ENCODE measurements at places on chromosomes 2 and 18.

GRCh38 chr2:54588244-54588899 is 132.2 kb downstream of the SPTBN1 start:
- DNase-seq, result no peak

DNA sequence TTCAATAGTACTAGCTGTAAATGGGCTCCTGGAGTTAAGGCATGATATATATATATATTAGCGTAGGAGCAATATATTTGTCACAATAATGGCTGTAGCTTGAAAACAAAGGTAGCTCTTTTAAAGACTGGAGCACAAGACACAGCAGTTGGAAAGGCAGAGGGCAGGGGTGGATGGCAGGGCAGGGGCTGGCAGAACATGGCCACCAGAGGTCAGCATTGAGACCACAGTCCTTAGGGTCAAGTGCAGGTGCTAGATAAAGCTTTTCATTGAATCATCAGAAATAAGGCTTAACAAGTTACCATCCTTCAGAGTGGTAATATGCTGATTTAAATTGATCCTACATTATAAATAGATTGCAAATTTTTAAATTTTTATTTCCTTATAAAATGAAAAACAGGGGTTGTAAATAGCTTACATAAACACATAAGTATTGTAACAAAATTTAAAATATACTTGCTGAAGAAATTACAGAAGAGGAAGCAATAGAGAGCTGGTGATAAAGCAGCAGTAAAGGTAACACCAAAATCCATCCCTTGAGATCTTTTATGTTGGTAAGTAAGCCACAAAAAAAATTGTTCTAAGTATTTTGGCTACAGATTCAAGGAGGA is 161.2 kb upstream of the PIEZO2 start:
- peak; percentile 59 for DNase-seq

GRCh38 chr18:80022613-80023012 is 11.6 kb upstream of the RBFA start:
- DNase-seq, result peak; percentile 24

GRCh38 chr18:4603955-4604354 is 148.8 kb upstream of the DLGAP1 start:
- no peak for DNase-seq

DNA sequence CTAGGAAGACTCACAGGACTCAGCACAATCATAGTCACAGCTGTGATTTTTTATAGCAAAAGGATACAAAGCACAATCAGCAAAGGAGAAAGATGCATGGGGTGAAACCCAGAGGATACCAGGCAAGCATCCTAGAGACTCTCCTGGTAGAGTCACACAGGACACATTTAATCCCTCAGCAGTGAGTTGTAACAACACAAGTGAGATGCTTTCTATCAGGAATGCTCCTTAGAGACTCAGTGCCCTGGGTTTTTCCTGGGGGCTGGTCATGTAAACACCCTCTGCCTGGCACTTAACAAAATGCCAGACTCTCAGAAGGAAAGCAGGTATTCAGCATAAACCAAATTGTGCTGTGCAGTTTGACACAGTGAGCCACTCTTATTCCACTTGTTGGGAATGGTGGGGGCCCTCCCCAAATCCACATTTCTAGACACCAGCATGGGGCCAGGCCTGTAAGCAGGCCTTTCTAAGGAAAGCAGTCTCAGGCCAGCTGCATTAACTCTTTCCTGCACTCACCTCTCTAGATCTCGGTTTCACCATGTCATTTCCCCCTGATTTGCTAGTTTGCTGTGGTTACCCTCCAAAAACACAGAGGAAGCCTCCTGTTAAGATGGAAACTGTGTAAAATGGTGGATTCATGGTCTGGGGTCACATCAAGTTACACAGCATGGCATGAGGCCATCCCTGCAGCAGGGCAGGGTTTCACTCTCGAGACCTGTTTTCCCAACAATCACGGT is 16.9 kb upstream of the RNU4ATAC start:
- no peak for DNase-seq

DNA sequence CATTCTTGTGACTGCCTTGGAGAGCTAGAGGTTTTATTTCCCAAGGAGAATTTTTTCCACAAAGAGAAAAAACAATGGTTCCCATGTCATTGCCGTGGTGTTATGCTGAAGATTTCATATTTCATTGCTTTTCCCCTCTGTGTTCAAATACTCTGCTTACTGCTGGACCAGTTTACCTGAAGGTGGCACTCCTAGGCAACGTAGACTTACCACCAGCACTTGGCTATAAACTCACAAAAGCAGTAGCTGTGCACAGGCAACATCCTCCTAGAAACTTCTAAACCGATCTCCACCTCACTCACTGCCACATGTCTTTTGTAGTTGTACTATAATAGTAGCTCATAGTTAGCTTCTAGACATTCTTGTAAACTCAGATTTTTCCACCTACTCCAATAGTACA is 1319.7 kb upstream of the CRIM1 start:
- no peak for DNase-seq

DNA sequence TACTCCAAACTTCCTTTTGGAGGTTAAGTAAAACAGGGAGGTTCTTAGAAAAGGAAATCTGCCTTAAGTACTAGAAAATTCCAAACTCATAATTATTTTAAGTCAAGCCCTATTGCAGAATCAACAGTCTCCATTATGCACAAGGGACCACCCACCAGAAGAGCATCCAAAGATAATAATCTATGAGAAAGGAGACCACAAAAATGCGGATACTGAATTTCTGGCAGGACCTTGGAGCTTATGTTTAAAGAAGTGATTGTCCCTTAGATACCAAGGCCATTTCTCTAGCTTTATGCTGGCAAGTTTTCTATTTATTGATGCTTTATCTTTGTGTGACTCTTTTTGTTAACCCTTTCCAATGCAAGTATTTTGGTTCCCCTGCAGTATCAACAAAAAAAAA is 404.0 kb upstream of the MMADHC start:
- peak; percentile 83 for DNase-seq

DNA sequence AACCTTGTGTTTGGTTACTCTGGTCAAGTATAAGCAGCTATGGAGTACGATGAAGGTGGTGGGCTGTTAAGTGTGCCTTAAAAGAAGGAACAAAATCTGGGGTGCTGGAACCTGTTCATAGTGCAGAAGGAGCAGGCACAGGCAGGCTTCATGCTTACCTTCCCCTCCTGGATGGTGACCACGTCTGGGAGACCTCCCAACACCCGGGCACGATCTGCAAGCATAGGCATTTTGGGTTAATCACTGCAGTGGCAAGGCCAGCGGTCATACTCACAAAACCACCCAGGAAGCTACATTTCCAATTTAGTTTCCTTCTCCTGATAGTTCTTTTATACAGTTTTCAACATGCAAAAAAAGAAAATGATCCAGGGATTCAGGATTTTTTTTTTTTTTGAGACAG is 58.7 kb upstream of the LPIN2 start:
- DNase-seq, result no peak

DNA sequence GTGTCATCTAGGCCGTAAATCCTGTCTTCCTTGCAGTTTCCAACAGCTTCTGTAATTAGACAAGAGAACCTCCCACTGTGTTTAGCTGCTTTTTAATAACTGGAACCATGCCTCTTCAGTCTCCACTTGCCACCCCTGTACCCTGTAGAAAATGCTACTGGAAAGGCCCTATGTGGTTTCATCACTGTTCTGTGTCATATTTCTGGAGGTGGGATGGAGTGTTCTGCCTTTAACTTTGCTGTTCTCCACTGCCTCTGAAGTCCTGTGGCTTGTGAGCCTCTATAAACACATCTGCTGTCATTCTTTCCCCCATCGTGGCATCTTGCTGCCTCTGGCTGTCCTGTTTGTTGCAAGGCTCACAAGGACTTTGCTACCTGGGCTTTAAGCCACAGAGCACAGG is 17.9 kb downstream of the MGAT5 start:
- no peak for DNase-seq

DNA sequence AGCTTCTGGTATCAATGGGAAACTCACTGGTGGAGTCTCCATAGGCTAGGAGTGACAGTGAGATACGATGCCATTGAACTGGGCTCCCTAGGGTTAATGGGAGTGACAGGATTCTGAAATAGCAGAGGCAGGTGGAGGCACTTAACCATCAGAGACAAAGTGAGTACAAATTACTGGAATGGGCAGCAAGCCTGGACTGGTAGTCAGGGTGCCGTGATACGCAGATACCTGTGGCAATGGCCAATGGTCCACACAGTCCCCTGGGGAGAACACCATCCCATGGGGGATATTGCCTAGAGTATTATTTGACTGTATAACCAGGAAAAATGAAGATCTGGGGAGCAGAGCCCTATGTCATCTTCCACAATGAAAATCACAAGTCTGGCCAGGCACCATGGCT is 17.3 kb downstream of the CHCHD5 start:
- DNase-seq, result no peak

GRCh38 chr2:232458661-232459418 is 2.9 kb downstream of the ALPI start:
- DNase-seq, result no peak

GRCh38 chr2:201228912-201229290 is 31.4 kb upstream of the CASP8 start:
- DNase-seq, result no peak

DNA sequence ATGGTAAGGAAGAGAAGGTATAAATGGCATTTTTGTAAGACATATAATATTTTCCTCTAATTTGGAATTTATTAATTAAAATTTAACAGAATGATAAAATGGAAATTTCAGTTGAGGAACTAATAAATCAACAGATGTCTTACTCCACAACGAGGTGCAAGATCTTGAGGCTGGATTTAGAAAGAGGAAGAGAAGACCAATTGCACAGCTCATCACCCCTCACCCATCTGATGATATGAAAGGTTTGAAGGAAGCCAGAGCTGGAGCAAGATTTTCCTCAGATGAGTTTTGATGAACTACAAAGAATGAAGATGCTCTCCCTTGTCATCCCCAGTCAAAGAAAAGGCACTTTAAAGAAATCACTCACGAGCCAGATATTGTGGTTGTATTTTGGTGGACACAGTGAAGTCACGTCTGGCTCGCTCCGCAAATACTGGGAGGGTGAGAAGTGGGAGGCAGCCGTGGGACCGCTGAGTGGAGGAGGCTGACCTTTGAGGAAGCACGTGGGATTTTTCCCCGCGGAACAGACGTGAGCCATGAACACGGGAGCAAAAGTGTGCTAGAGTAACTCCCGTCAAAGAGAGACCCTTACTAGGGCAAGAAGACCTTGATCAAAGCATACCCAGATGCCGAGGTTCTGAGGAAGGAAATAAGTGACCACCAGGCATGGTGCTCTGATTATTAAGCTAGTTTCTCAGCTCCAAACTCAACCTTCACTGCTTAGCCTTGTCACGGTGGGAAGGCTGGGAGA is 511.4 kb downstream of the RNF144A start:
- no peak for DNase-seq

GRCh38 chr2:109336296-109336695 is 207.3 kb downstream of the SH3RF3 start:
- DNase-seq, result no peak

Data from fibroblast of skin of scalp (primary cell).